NCI-H1436 treated with DMSO at 0.1 percent for 48 hours (cell line): ENCODE measurements at places on chromosomes 5 and 9.

DNA sequence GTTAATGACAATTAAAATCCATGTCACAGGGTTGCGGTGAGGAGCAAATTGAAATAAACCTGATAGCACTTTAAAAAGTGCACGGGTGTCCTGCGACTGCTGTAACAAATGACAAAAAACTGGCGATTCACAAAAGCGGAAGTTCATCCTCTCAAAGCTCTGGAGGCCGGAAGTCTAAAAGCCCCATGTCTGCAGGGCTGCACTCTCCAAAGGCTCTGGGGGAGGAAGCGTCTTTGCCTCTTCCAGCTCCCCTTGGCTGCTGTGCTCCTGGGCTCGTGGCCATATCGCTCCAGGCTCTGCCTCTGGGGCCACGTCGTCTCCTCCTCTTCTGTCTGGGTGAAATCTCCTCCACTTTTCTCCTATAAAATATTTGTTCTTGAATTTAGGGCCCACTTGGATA lies 273.9 kb upstream of the IRX2 start:
- DNase-seq: no peak

DNA sequence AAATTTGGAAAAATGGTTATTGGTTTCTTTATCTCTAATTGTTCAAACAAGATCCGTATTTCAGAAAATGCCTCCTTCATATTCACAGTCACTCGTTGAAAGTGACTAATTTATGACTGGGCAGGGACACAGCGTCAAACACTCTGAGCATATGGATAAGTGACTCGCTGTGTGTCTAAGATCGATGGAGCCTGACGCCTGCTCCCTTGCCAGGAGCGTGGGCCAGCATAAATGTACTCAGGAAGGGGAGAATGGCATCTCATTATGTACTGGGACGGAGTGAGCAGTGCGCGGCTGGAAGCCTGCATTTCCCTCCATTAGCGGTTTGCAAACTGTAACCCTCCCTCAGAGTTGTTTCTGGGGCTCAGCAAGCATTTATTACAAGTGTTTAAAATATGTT lies 79.8 kb upstream of the CAST start:
- peak; percentile 26 for DNase-seq

DNA sequence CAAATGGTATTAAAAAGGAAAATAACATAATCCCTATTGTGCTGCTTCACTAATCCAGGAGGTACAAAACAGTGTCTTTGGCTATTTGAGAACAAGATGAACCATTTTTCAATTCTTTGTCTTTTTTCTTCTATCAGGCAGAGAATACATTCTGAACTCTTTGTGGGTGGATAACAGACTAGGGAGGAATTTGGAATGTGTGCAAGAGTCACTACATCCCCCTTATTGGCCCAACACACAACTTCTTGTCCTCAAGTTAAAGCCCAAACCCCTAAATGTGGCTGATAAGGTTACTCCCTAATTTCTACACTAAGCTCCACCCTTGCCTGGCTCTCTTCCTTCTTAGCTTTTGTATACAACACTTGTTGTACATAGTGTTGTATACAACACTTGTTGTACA lies 342.7 kb upstream of the RFX3 start:
- no peak for DNase-seq

DNA sequence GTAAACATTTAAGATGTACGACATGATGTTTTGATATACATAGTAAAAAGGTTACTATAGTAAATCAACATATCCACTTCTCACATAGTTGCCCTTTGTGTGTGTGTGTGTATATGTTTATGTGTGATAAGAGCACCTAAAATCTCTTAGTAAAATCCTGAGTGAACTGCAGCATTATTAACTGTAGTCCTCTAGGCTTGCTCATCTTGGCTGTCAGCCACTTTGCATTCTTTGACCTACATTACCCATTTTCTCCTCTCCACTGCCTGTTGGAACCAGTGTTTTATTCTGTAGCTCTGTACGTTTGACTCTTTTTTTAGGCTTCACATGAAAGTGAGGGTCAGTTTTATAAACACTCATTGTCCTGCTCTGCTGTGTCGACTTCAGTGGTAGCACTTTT lies 24.4 kb downstream of the C5orf22 start:
- DNase-seq: no peak

- DNase-seq: no peak
Measured at GRCh38 chr5:147081311-147081764, 153.5 kb upstream of the STK32A start.
